ENCODE measurements at places on chromosomes 5 and 9.

DNA sequence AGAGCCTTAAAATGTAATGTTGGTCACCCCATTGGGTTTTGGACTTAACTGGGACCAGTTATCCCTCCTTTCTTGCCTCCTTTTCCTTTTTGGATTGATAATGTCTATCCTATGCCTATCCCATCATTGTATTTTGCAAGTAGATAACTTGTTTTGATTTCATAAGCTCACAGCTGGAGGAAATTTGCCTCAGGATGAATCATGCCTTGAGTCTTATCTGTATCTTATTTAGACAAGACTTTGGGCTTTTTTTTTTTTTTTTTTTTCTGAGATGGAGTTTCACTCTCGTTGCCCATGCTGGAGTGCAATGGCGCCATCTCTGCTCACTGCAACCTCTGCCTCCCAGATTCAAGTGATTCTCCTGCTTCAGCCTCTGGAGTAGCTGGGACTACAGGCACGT lies 443.3 kb downstream of the DNAH5 start:
- no peak for DNase-seq

DNA sequence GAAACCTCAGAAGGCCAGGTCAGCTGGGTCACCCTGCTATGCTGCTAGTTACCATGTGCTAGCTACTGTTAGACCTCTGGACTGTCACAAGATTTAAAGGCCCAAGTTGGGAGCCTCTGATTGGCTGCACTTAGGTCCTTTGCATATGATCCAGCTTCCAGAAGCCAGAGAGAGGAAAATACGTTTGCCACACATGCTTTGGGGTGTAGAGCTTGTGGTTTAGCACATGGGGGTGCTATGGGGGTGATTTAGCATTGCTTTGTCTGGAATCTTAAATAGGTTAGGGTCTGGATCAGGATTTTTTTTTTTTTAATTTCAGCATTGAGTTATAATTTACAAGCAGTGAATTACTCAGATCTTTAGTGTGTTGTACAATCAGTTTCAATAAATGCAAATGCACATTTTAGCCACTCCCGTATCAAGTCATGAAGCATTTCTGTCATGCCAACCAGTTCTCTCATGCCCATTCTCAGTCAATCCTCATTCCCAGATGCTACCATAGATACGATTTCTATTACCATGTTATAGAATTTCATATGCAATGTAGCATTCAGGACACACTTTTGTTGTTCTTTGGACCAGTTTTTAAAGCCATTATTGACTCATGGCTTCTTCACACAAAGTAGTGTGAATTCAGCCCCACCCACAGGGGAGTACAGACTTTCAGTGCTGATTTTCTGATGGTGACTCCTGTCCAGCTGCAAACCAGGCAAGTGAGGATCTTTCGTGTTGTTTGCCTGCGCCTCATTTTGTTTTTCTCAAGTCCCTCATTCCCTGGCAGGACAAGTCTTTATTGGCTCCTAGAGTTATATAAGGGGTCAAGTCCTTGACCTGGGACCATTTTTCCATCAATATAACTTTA lies 250.4 kb downstream of the LRRC70 start:
- DNase-seq = no peak

- DNase-seq = no peak
Measured at GRCh38 chr5:151855701-151856100, 69.0 kb downstream of the GLRA1 start.

- DNase-seq = no peak
Measured at GRCh38 chr5:142745268-142745667, 24.9 kb upstream of the ARHGAP26 start.

- DNase-seq = no peak
Measured at GRCh38 chr5:9241479-9242305, 304.2 kb downstream of the SEMA5A start.

DNA sequence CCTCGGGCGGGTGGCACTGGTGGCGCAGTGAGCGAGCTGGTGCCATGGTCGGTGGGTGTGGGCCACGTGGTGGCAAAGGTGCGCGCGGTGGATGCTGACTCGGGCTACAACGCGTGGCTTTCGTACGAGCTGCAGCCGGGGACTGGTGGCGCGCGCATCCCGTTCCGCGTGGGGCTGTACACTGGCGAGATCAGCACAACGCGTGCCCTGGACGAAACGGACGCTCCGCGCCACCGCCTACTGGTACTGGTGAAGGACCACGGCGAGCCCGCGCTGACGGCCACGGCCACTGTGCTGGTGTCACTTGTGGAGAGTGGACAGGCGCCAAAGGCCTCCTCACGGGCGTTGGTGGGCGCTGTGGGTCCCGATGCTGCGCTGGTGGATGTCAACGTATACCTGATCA lies 2.0 kb downstream of the PCDHA4 start:
- no peak for DNase-seq

DNA sequence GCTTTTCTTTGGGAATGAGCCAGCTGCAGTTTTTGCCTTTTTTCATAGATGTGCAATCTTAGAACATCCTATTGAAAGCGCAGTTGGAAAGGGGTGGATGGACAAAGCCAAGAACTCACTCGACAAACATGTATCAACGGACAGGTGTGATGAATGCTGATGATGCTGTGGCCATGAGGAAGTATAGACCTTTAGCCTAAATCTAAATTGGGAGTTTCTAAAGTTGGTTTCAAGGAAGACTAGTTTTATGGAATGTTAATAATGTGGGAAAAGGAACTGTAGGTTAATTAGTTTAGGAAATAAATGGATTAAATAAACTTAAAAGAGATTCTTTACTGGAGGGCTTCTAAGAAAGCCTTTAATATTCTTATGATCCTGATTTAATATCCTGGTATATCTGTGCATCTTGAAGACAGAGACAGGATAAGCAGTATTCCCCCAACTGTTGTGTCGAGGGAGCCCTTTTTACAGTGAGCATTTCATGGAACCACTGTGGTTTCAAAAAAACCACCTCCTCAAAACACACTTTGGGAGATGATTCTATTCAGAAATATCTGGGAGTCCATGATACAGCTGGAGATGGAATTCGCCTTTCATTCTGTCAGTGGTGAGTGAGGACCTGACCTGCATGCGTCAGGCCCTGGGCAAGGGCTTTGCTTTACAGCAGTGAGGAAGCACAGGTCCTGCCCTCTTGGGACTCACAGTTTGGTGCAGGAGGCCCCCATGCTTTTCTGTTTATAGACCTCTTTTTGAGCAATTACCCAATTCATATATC lies 82.6 kb downstream of the AOPEP start:
- DNase-seq = no peak

GRCh38 chr5:173673295-173674101 lies 57.0 kb upstream of the BOD1 start:
- DNase-seq = no peak
